DMS53 (cell line): ENCODE measurements at places on chromosomes 2 and 18.

DNA sequence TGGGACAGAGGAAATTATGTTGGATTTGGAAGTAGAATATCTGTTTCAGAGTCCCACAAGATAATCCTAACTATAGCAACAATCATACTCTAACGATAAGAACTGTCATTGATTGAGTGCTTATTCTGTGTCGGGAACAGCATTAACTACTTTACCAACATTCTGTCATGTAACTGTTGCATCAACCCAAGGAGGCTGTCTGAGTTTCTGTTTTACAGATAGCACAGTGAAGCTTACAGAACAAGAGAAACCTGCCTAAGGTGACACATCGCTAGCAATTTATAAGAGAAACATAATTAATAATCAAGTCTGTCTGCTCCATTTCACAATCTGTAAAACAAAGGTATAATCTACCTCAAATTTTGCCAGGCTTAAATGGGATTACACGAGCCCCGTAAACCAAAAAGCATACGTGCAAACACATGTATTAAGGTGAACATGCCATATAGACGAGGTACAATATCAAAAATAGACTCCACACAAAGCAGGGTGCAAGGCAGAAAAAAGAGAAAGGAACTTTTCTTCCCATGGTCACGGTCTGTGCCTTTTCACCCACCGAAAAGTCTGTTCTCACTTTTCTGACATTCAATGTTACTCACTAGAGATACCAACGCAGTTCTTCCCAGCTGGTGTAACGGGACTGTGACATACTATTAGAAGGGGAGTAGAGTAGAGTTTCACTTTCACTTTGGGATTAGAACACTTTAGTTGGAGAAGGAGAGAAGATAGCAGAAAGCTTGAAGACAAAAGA lies 37.2 kb upstream of the SLC8A1 start:
- peak; percentile 39 for DNase-seq

- no peak for DNase-seq
These were observed 57.7 kb downstream of the PDCL3 start for GRCh38 chr2:100620481-100620880.

DNA sequence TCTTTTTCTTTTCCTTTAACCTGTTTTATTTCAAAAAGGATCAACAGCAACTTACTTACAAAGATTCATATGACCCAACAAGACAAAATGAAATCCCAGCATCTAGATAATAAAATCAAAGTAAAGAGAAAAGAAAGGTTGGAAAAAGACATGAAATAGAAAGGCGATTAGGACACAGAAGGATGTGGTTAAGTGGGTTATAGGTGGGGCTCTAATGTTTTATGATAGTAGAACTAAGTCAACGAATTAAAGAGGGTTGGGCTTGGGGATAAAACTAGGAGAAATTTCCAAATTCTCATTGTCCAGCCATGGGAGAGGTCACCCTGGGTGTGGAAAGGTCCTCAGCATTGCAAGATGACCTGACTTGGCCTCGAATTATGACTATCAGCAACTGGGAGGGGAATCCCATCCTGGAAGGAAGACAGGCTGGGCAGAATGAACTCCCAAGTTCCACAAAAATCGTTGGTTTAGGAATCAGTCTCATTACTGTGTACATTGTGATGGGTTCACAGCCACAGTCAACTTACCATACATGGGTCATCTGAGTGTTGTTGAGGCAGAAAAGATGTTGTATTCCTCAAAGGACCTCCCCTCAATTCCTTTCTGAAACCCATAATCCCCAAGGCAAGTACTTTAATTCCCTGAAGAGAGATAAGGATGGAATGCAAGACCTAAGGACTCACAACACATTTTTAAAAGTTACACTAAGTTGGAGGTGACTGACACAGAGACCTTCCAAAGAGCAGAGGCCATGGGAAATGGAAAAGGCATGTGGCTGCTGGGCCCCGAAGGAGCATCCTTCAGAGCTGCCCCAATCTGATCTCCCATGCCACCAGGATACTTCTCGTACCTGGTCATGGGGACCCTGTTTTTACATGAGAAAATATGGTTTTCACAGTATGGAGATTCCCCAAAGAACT lies 167.6 kb downstream of the UXS1 start:
- DNase-seq, result no peak

DNA sequence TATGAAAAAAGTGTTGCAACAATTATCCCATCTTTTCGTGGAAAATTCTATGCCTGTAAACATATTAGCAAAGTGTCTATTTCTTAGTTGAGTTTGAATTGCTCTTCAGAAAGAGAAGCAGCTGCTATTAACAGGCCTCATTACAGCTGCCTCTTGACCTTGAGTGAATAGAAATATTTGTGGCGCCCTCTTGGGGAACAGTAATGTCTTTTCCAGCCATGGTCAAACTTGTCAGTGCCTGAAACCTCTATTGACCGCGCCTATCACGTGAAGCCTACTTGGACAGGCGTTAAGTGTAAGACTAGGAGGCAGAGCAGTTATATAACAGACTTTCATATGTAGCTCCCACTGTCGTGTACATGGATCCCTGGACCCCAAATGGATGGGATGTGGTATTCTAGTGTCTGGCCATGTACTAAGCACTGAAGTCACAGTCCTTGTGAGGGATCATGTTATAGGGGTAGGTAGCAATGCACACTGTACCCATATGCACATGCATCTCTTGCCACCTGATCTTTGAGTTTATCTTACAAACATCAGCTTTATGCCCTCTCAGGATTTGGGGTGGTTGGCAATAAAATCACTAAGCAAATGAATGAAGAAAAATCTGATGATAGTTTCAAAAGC lies 245.0 kb downstream of the PTGR3 start:
- DNase-seq, result peak; percentile 91

DNA sequence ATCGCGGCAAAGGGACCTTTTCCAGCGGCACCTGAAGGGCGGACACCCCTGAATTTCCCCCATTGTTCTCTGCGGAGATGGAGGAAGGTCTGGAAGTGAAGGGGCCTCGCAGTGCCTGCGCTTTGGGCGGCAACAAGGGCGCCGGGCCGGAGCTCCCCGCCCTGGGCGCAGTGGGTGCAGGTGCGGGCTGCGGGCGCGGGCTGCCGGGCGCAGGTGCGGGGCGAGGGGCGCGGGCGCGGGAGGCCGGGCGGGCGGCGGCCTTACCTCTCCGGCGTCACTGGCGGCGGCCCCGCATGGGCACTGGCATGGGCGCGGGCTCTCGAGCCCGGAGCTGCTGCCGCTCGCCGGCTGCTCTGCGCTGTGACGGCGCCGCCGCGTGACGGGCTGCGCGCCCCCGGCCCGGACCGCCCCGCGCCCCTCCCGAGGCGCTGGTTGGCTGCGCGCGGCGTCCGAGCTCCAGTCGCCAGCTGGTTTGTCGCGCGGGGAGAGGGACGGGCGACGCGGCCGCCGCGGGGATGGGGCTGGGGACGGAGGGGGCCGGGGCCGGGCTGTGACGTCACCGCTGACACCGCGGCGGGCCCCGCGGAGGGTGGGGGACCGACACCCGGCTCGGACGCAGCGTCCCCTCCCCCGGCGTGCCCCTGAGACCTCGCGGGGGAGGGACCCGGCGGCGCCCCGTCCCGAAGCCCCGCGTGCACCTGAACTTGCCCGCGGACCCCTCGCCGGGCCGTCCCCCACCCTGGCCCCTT lies at the start of gene KIF1A:
Gene KIF1A (minus strand): TSS at position 362 of the 749 bp plus-strand sequence. CDS start 22,467 bp downstream, outside the sequence.
- peak; percentile 95 for DNase-seq

DNA sequence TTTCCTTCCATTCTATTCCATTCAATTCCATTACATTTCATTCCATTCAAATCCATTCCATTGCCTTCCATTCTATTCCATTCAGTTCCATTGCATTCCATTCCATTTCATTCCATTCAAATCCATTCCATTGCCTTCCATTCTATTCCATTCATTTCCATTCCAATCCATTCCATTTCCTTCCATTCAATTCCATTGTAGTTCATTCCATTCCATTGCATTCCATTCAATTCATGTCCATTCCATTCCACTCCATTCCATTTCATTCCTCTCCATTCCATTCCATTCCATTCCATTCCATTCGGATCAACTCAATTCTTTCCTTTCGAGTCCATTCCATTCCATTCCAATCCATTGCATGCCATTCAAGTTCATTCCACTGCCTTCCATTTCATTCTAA lies 1128.3 kb downstream of the RPIA start:
- DNase-seq, result no peak

DNA sequence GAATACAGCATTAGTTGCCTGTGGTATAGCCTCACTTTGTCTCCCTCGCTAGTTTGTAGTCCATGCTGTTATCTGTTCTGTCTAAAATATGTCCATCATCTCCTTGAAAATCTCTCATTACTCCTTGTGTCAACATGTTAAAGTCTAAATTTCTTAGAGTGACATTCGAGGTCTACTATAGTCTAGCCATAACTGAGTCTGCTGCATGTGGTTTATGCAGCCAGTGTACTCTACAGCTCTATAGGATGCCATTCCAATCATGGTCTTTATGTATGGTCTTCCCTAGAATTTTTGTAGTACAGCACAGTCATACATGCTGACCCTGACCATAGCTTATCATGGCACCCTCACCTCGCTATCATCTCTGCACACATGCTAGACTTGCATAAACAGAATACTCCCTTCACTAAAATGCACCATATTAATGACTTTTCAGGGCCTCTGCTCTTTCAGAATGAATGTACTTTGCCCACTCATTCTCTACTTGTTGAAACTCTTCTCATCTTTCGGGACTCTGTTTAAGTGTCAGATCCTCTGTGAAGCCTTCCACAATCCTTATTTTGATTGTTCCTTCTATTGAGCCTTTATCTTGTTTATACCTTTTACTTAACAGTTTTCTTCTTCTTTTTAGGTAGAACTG lies 12.8 kb downstream of the TANK start:
- no peak for DNase-seq

DNA sequence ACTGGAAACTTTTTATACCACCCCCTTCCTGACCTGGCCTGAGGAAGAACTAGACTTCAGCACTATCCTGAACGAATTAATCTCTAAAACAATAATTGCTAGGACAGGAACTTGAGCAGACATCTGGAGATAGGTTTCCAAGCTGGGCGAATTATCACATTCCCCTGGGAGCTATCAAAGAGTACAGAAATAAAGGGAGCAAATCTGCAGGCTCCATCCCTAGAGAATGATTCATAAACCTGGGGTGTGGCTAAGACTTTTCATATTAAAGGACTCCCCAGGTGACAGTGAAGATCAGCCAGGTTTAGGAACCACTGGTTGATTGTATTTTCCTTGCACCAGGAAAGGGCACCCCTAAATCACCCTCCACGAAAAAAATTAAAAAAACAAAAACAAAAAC lies 105.6 kb upstream of the NOL4 start:
- DNase-seq, result peak; percentile 31

- DNase-seq, result no peak
These were observed 2.1 kb downstream of the NMUR1 start for GRCh38 chr2:231527955-231528635.

DNA sequence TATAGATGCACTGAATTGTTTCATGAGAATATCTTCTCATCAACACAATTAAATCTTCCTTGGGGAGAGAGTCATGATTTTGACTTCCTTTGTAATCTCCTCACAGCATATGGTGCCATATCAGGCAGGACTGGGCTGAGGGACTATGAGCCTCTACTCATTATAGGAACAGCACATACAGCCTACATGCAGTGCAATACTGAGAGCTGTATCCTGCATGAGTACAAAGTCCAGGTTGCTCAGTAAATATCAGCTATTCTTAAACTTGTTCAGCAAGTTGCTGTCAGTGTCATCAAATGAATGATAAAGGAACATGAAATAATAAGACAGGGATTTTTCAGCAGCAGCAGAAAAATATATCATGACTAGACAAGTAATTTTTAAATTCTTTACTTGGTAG lies 10.8 kb downstream of the DLGAP1 start:
- DNase-seq, result peak; percentile 86

- DNase-seq, result peak; percentile 61
These were observed 91.5 kb downstream of the PID1 start for GRCh38 chr2:229179628-229180027.

- DNase-seq, result no peak
These were observed 89.3 kb downstream of the ADD2 start for GRCh38 chr2:70678576-70679143.

DNA sequence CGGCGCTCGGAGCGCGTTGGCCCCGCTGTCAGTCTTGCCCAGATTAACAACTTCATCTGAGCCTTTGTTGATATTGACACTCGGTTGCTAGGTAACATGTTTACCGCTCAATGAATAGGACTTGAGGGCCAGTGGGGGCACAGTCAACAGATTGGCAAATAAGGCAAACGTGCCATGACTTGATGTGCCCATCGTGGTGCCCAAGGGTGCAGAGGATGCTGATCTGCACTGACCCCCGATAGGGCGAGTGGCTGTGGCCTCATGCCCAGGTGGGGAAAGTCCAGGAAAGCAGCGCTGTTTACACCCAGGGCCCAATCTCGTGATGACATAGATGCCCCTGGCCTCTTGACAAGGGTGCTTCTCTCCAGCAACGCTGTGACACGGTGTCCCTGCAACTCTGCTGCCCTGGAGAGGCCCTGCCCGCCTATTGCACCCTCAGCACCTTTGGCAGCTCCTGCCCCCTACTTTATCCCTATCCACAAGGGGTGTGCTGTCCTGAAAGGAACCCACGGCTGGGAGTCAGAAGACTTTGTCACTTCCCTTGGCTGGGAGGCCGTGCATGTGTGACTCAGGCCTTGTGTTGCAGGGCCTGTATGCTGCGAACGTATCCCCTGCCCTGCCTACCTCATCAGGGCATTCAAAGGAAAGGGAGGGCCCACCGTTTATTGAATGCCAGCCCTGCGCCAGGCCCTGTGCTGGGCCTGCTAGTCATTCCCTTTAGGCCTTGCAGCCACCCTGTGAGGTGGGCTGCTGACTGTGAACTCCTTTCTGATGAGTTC lies 158.0 kb downstream of the INHBB start:
- DNase-seq, result peak; percentile 81

GRCh38 chr2:64832936-64833335 lies 156.3 kb upstream of the SLC1A4 start:
- no peak for DNase-seq

GRCh38 chr2:171173087-171173486 lies 12.4 kb upstream of the TLK1 start:
- DNase-seq, result no peak

DNA sequence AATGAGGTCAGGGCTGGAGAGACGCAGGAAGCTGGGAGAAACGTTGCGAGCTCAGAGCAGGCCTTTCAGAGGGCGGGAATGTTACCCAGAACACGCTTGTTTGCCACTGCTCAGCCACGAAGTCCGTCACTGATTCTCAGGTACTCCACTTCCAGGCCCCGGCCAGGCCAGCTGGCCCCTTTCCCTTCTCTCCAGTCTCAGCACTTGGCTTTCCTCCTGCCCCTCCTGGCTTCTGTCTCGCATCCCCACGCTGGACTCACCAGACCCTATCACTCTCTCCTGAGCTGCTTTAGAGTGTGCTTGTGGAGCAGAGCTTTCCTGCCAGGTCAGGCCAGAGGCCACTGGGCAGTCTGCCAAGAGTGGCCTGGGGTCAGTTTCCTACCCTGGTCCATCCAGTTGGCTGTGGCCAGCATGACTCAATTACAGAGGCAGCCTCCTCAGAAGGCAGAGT lies 151.4 kb downstream of the TWIST2 start:
- no peak for DNase-seq

GRCh38 chr2:144358374-144358964 lies 161.4 kb downstream of the ZEB2 start:
- DNase-seq, result no peak
